Thoracic aorta endothelial cell (primary cell): ENCODE measurements at places on chromosomes 1 and 21. TPM values are rescaled to one million over a fixed set of nuclear protein-coding genes. Genes with fewer than 3 reads are reported as not detected.

Gene SMYD2
- 27.5 and 53.6 TPM in 2 replicates for total RNA-seq

Gene KCNQ4
- total RNA-seq = 0.07 and 0.13 TPM in 2 replicates

Gene MAP3K21
- 0.80 and 1.4 TPM in 2 replicates for total RNA-seq

Gene GPATCH2
- 22.8 and 29.9 TPM in 2 replicates for total RNA-seq

Gene PPIAL4G
- not detected in 2 replicates for total RNA-seq

Gene AADACL3
- total RNA-seq = not detected in 2 replicates

Gene GSTM1
- total RNA-seq = 8.9 and 12.2 TPM in 2 replicates

Gene NBPF4
- not detected in 2 replicates for total RNA-seq

Gene OR2L8
- total RNA-seq = not detected in 2 replicates

Gene ADGRL2
- total RNA-seq = 19.4 and 74.6 TPM in 2 replicates

Gene GLMP
- total RNA-seq = 41.1 and 41.2 TPM in 2 replicates

Gene ZNF683
- total RNA-seq = not detected in 2 replicates

Gene KCNAB2
- total RNA-seq = 2.1 and 4.7 TPM in 2 replicates

Gene CATSPERE
- 0.93 and 1.1 TPM in 2 replicates for total RNA-seq

Gene PCP4
- total RNA-seq = not detected in 2 replicates

Gene KPRP
- total RNA-seq = not detected in 2 replicates

Gene SUSD4
- not detected in 2 replicates for total RNA-seq

Gene F5
- 0.27 and 0.36 TPM in 2 replicates for total RNA-seq

Gene CCDC24
- total RNA-seq = 1.9 and 2.4 TPM in 2 replicates

Gene PLXNA2
- total RNA-seq = 164 and 185 TPM in 2 replicates

Gene CBS
- 17.9 and 46.3 TPM in 2 replicates for total RNA-seq

Gene B3GALT2
- not detected in 2 replicates for total RNA-seq

Gene SELL
- total RNA-seq = 1.9 and 3.6 TPM in 2 replicates

Gene LRRC39
- total RNA-seq = 0.43 and 0.53 TPM in 2 replicates

Gene NFIA
- 32.1 and 43.4 TPM in 2 replicates for total RNA-seq

Gene ECM1
- total RNA-seq = 0.57 and 0.93 TPM in 2 replicates

Gene C1orf185
- not detected in 2 replicates for total RNA-seq

Gene TIPRL
- 49.8 and 50.9 TPM in 2 replicates for total RNA-seq

Gene SOX13
- total RNA-seq = 20.9 and 24.4 TPM in 2 replicates

Gene RAB3B
- 15.1 and 40.8 TPM in 2 replicates for total RNA-seq

Gene AQP10
- 0.13 TPM in 1 of 2 replicates, not detected in the other for total RNA-seq

Gene PTGFR
- under 0.01 and 0.14 TPM in 2 replicates for total RNA-seq

Gene INTS11
- 64.1 and 71.4 TPM in 2 replicates for total RNA-seq

Gene UBXN10
- total RNA-seq = 0.07 TPM in 1 of 2 replicates, not detected in the other

Gene CFAP107
- not detected in 2 replicates for total RNA-seq

Gene RPAP2
- total RNA-seq = 15.8 and 23.4 TPM in 2 replicates

Gene KRTAP13-2
- not detected in 2 replicates for total RNA-seq

Gene CFH
- 48.2 and 61.8 TPM in 2 replicates for total RNA-seq

Gene IARS2
- 112 TPM in 2 replicates for total RNA-seq

Gene CNR2
- not detected in 2 replicates for total RNA-seq

Gene UBL4B
- not detected in 2 replicates for total RNA-seq

Gene CTSK
- total RNA-seq = 5.9 and 26.6 TPM in 2 replicates

Gene STIL
- total RNA-seq = 33.8 and 47.2 TPM in 2 replicates

Gene EEIG2
- total RNA-seq = 7.4 and 7.7 TPM in 2 replicates

Gene STUM
- total RNA-seq = not detected in 2 replicates

Gene G0S2
- 0.72 and 4.7 TPM in 2 replicates for total RNA-seq

Gene VCAM1
- total RNA-seq = 7.1 and 10.4 TPM in 2 replicates
